ENCODE measurements at places on chromosomes 4 and X. TPM values are rescaled to one million over a fixed set of nuclear protein-coding genes. Genes with fewer than 3 reads are reported as not detected.

- H3K4me1 ChIP-seq: no peaks in the 10 kb centered on the region
- no peak overlapping the region for H3K4me3 ChIP-seq
- peaks cover 9% of the 10 kb centered on the region for H3K36me3 ChIP-seq
- no peak for DNase-seq
Measured at GRCh38 chr4:123113155-123113554, 190.8 kb upstream of the NUDT6 start.

The FAT4 gene
- not detected for total RNA-seq

DNA sequence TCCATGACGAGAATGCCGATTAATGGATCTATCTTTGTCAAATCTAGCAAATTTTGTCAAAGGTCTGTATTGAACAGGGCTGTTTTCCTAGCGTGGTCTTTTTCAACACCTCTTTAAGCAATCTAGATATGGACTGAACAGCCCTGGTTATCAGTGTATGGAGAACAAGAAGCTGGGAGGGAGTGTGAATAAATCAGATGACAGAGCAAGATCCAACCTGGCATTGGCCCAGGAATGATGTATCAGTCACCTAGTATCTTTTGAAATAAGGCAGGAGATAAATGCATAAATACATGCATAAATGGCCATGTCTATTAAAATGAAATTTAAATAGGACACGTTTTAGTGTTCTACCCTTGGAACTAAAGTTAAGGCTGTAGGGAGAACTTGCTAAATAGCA lies 15.7 kb upstream of the AP1S2 start:
- no peak overlapping the region for H3K27ac ChIP-seq
- H3K4me1 ChIP-seq: peaks cover 1% of the 10 kb centered on the region
- H3K36me3 ChIP-seq: no peaks in the 10 kb centered on the region
- DNase-seq: no peak
- no peaks in the 10 kb centered on the region for H3K27me3 ChIP-seq

DNA sequence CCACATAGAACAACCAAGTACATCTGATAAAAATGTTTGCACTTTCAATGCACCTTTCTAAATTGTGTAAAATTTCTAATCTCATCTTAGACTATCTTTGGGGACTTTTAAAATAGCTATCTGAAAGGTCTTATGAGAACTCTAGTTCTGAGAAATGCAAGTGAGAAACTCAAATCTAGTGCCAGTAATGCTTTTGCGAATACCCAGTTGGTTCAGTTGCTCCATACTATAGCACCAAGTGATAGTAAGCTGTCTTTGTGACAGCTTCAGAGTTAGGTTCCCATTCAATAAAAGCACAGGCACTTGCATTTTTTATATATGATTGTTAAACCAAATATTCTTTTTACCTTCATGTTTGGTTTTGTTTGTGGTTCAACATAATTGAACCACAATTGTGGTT lies 4.5 kb upstream of the ITM2A start:
- H3K27ac ChIP-seq: no peak overlapping the region
- peaks cover under 1% of the 10 kb centered on the region for H3K36me3 ChIP-seq
- H3K4me1 ChIP-seq: peaks cover 23% of the 10 kb centered on the region
- no peak for DNase-seq
- no peak overlapping the region for H3K4me3 ChIP-seq

GRCh38 chrX:97740886-97741285 lies 857.2 kb downstream of the RPA4 start:
- no peak overlapping the region for H3K4me3 ChIP-seq
- no peak for DNase-seq
- H3K4me1 ChIP-seq: no peaks in the 10 kb centered on the region
- peaks cover 2% of the 10 kb centered on the region for H3K27me3 ChIP-seq

DNA sequence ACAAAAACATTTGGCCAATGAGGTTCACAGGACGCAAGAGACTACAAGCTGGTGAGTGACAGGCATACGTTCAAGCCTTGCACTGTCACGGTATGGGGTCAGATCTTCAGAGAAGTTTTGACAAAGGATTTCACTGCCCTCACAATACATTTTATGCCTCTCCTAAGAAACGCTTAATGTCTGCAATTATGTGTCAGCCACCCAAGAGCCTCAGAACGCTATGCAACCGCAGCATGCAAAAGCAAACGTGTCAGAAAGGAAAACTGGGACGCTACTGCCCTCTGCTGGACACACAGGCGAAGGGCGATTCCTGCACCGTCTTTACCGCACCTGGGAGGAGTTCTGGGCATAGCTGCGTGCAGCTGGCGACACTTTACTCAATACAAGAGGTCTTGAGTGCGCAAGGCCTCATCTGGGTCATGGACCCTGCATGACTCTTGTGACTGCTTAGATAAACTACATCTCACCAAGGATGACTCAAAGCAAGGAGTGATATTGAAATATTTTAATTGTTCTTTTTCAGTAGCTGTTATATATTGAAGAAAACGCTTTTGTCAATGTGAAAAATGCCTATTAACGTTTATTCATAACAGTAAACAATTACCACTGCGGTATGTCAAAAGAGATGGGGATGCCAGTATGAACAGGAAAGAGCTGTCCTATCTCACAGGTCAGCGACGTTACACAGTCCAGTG lies 147.6 kb upstream of the FRG1 start:
- peaks cover 5% of the 10 kb centered on the region for H3K27me3 ChIP-seq
- H3K4me1 ChIP-seq: no peaks in the 10 kb centered on the region
- no peaks in the 10 kb centered on the region for H3K36me3 ChIP-seq
- DNase-seq: peak; percentile 82
- no peak overlapping the region for H3K4me3 ChIP-seq

DNA sequence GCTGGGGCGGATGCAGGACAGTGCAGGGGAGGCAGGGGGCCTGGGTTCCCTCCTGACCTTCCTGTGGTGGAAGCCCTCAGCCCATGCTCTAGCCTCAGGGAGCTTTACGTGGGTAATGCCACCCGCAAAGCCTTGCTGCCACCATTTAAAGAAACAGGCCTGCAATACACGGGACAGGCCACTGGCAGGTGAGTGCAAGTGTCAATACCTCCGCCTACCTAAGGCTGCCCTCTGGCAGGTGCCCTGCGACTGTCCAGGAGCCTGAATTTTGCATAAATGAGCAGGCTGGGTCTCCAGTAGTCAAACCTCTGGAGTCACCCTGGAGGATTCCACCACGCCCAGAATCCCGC lies 5.9 kb downstream of the CRMP1 start:
- peaks cover 3% of the 10 kb centered on the region for H3K4me1 ChIP-seq
- no peak overlapping the region for H3K4me3 ChIP-seq
- H3K36me3 ChIP-seq: no peaks in the 10 kb centered on the region
- no peak overlapping the region for H3K27ac ChIP-seq

- H3K36me3 ChIP-seq: no peaks in the 10 kb centered on the region
- H3K27ac ChIP-seq: no peak overlapping the region
- H3K27me3 ChIP-seq: no peaks in the 10 kb centered on the region
- no peak overlapping the region for H3K4me3 ChIP-seq
- no peaks in the 10 kb centered on the region for H3K4me1 ChIP-seq
Measured at GRCh38 chr4:93327346-93327745, 501.2 kb upstream of the ATOH1 start.

- no peaks in the 10 kb centered on the region for H3K4me1 ChIP-seq
- peaks cover 3% of the 10 kb centered on the region for H3K36me3 ChIP-seq
- DNase-seq: no peak
- H3K27ac ChIP-seq: no peak within 1 kb of the TSS
- peaks cover 9% of the 10 kb centered on the region for H3K27me3 ChIP-seq
Measured at GRCh38 chr4:155866177-155866576, at the start of gene ASIC5. Gene ASIC5 (minus strand): TSS chr4:155866277. CDS start chr4:155866226, 51 bp downstream.

GRCh38 chr4:64000241-64000640 lies 409.0 kb downstream of the TECRL start:
- no peaks in the 10 kb centered on the region for H3K36me3 ChIP-seq
- H3K27me3 ChIP-seq: no peaks in the 10 kb centered on the region
- no peak overlapping the region for H3K4me3 ChIP-seq
- no peak for DNase-seq

GRCh38 chrX:42934020-42934726 lies 156.2 kb upstream of the PPP1R2C start:
- DNase-seq: peak; percentile 14
- no peak overlapping the region for H3K4me3 ChIP-seq
- peak overlapping the region; percentile 78 for H3K27ac ChIP-seq
- no peaks in the 10 kb centered on the region for H3K27me3 ChIP-seq
- peaks cover 17% of the 10 kb centered on the region for H3K4me1 ChIP-seq

The TEX13B gene
- total RNA-seq: not detected

GRCh38 chrX:118974908-118975671 lies 672 bp downstream of the LONRF3 start:
- H3K36me3 ChIP-seq: no peaks in the 10 kb centered on the region
- peak overlapping the region; percentile 85 for H3K4me3 ChIP-seq
- peaks cover 8% of the 10 kb centered on the region for H3K4me1 ChIP-seq
- H3K27me3 ChIP-seq: peaks cover 12% of the 10 kb centered on the region
- peak; percentile 68 for DNase-seq
- peak overlapping the region; percentile 93 for H3K27ac ChIP-seq

GRCh38 chrX:7111518-7111917 lies 36.0 kb upstream of the STS start:
- no peaks in the 10 kb centered on the region for H3K36me3 ChIP-seq
- DNase-seq: no peak
- H3K4me3 ChIP-seq: no peak overlapping the region
- H3K4me1 ChIP-seq: peaks cover 20% of the 10 kb centered on the region
- no peak overlapping the region for H3K27ac ChIP-seq

- DNase-seq: no peak
- H3K4me3 ChIP-seq: no peak overlapping the region
- H3K27ac ChIP-seq: no peak overlapping the region
- H3K36me3 ChIP-seq: no peaks in the 10 kb centered on the region
- H3K4me1 ChIP-seq: no peaks in the 10 kb centered on the region
Measured at GRCh38 chrX:10167573-10167972, 10.8 kb downstream of the CLCN4 start.

GRCh38 chrX:22629105-22629725 lies 356.5 kb downstream of the CBLL2 start:
- H3K36me3 ChIP-seq: no peaks in the 10 kb centered on the region
- DNase-seq: no peak
- H3K27me3 ChIP-seq: no peaks in the 10 kb centered on the region
- H3K27ac ChIP-seq: no peak overlapping the region

DNA sequence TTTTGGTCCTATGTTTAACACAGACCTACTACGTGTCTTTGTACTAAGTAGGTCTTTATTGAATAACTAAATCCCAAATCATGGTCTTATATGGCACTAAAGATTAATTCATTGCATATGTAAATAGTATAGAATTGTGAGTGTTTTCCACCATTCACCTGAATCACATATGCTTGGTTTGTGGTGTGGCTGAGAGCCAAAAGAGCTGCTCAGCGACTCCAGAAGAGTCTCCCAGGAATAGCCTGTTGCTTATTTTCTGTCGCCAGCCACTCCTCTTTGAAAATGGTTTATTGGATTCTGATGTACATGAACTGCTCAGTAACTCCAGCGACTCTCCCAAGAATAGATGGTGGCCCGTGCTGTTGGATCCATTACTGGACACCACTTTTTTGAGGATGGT lies 184.5 kb downstream of the CLCN4 start:
- DNase-seq: no peak
- no peaks in the 10 kb centered on the region for H3K27me3 ChIP-seq
- H3K4me1 ChIP-seq: no peaks in the 10 kb centered on the region
- H3K4me3 ChIP-seq: no peak overlapping the region
- no peaks in the 10 kb centered on the region for H3K36me3 ChIP-seq
- no peak overlapping the region for H3K27ac ChIP-seq

- DNase-seq: no peak
- no peak overlapping the region for H3K4me3 ChIP-seq
- peaks cover 5% of the 10 kb centered on the region for H3K36me3 ChIP-seq
- H3K27ac ChIP-seq: peak overlapping the region; percentile 42
- no peaks in the 10 kb centered on the region for H3K27me3 ChIP-seq
Measured at GRCh38 chr4:152104356-152104755, 343.5 kb upstream of the GATB start.

GRCh38 chr4:56127716-56128115 lies 179.0 kb downstream of the CEP135 start:
- no peak overlapping the region for H3K4me3 ChIP-seq
- no peak overlapping the region for H3K27ac ChIP-seq
- no peaks in the 10 kb centered on the region for H3K36me3 ChIP-seq
- no peaks in the 10 kb centered on the region for H3K4me1 ChIP-seq
- H3K27me3 ChIP-seq: peaks cover 5% of the 10 kb centered on the region

The RAI2 gene
- 0.39 TPM for total RNA-seq

GRCh38 chrX:70461026-70461425 lies 16.4 kb downstream of the DLG3 start:
- no peak overlapping the region for H3K27ac ChIP-seq
- peaks cover 7% of the 10 kb centered on the region for H3K36me3 ChIP-seq
- H3K4me3 ChIP-seq: no peak overlapping the region
- H3K4me1 ChIP-seq: peaks cover 12% of the 10 kb centered on the region
- DNase-seq: no peak

DNA sequence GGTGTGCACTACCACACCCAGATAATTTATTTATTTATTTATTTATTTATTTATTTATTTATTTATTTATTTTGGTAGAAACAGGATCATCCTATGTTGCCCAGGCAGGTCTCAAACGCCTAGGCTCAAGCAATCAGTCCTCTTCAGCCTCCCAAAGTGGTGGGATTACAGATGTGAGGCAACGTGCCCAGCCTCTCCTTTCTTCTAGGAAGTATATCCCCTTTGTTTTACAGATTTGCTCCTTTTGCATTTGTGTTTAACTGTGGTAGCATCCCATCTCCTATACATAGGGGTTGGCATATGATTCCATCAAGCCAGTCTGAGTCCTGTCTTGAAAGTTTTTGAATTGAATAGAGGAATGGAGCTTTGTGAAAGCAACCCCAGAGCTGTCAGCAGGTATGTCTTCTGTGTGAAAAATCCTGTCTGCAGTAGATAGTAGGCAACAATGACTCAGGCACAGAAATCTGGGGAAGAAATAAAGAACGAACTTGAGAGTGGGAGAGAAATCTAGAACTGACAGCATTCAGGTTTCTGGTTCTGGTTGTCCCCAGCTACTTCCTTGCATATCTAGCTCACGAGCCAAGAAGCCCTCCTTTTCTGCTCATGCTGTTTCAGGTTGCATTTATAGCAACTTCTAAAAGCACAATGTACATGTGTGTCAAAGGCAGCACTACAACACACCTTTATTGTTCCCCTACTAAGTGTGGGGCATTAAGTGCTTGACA lies 113.7 kb upstream of the LSM6 start:
- no peaks in the 10 kb centered on the region for H3K36me3 ChIP-seq
- H3K27me3 ChIP-seq: peaks cover 8% of the 10 kb centered on the region
- DNase-seq: no peak
- no peak overlapping the region for H3K4me3 ChIP-seq
- no peak overlapping the region for H3K27ac ChIP-seq
- H3K4me1 ChIP-seq: no peaks in the 10 kb centered on the region

The PF4V1 gene
- not detected for total RNA-seq

The PABPC5 gene
- not detected for total RNA-seq

DNA sequence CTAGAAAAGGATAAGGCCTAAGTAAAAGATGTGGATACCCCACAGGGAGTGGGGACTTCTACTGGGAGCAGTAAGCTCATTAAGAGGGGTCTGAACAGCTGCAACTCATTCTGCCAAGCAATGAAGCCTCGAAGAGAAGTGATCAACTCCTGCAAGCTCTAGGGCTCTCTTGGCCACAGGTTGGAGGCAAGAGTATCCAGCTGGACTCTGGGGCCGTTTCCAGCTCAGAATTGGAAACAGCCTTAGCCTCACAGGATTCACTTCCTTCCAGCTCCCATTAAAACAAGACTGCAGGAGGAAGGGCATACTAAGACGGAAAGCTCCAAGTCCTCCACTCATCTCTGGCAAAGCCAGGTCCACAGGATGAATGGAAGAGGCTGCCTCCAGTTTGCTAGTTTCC lies 126.3 kb downstream of the ATG4A start:
- H3K36me3 ChIP-seq: no peaks in the 10 kb centered on the region
- DNase-seq: no peak
- H3K27me3 ChIP-seq: no peaks in the 10 kb centered on the region
- no peak overlapping the region for H3K27ac ChIP-seq

- peaks cover 3% of the 10 kb centered on the region for H3K36me3 ChIP-seq
- H3K27me3 ChIP-seq: no peaks in the 10 kb centered on the region
- H3K4me1 ChIP-seq: peaks cover 42% of the 10 kb centered on the region
- peak overlapping the region; percentile 27 for H3K4me3 ChIP-seq
- peak overlapping the region; percentile 56 for H3K27ac ChIP-seq
Measured at GRCh38 chrX:9525511-9526248, 60.8 kb downstream of the TBL1X start.

All from activated CD4-positive, alpha-beta T cell treated with anti-CD3 and anti-CD28 coated beads for 36 hours (primary cell).